NCI-H446 (cell line): ENCODE measurements at places on chromosomes 1 and 21.

DNA sequence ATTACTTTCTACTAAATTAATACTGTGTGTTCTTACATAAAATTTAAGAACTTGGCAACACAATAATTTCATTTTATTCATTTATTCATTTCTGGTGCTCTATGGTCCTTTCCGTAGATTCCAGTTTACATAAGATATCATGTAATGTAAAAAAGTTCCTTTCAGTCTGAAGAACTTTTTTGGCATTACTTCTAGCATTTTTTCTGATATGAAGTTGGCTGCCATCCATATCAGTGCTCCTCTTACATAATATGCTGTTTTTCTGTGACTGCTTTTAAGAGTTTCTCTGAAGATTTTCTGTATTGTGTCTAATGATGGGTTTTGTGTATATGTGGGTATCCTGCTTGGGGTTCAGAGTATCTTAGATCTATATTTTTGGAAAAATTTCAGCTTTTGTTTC, 34.8 kb downstream of the LIN9 start:
- no peak for DNase-seq

- no peak for DNase-seq
These were observed 3.6 kb downstream of the FAM151A start for GRCh38 chr1:54619749-54620148.

DNA sequence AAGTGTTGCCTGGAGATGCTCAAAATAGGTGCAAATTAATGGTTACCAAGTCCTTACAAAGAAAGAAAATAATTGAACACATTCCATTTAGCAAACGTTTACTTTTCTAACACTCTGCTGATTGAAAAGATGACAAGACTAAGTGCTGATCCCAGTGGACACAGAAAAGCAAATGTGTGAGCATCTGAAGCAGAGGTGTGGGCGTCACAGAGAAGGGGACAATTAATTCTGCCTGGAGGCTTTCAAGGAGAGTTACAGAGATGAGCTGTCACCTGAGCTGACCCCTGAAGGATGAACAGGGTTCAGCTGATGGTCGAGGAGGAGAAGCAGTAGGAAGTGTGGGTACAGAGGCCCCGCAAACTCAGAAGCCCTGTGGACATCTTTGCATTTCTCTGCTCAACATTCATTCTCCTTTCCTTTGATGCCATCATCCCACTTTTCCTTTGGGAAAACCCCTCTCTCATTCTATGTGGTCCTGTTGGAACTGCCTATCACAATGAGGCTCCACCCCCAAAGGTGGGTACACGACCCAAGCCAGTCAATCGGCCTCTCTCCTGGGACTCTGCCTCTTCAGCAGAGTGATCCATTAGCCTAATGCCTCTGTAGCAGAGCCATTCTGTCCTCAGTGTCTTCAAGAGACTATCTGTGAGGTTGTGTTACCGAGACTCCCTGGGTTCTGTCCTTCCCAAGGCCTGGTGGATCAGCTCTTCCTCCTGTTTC, 17.2 kb upstream of the PLA2G2E start:
- no peak for DNase-seq

DNA sequence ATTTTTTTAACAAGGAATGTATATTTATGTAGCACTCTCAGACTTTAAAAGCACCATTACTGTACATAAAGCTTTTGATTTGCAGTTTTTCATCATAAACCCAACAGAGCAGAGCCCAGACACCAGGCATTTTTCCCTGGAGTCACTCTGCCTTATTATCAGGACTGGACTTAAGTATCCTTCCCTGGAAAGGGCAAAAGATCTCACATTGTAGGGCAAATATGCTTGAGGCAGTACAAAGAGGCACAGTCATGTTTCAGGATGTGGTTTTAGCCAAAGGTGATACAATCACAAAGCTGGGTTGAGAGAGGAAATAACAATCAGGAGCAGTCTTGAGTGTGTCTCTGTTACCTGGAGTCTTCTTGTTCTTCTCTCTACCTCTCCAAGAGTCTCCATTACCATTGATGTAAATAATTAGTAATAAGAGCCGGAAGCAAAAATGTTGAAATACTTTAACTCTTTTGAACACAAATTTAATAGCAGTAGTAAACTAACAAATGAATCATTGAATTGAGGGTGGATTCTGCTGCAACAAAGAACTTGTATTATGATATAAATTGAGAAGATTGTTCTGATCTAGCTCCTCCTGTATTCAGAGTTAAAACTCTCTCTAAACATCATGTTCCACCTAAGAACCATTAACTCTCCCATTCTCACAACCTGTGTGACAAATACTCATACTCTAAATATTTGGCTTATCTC, 160.5 kb downstream of the LTN1 start:
- DNase-seq: no peak

- no peak for DNase-seq
These were observed 46.6 kb upstream of the LYST start for GRCh38 chr1:235913311-235913710.

DNA sequence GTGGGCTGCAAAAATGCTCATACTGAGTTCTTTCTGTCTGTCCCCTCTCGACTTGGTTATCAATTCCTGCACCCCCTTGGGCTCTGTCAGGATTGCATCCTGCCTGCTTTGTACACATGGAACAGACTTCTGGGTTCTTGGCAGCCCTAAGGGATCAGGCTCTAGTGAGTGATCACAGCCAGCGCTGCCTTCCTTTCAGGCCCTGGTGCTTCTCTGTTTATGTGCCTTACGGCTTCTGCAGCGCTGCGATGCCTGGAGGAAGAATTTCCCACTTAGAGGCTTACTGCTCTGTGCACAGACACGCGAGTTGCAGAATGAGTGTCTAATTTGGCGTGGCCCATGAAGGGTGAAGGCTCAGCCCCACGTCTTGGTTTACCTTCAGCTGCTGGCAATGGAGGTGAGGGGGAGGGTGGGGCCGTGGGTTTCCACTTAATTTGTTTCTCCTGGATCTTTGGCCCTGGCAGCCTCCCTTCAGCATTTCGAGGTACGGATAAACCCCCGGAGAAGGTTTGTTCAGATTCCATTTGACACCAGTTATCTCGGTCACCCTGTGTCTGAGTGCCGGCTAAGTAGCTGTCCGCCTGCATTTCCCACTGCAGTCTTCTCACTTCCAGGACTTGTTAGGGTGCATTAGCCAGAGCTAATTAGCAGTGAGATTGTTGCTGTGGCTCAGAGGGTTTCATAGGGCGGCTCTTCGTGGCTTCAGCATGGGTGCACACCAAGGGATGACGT, 227.3 kb downstream of the DYRK1A start:
- DNase-seq: no peak

DNA sequence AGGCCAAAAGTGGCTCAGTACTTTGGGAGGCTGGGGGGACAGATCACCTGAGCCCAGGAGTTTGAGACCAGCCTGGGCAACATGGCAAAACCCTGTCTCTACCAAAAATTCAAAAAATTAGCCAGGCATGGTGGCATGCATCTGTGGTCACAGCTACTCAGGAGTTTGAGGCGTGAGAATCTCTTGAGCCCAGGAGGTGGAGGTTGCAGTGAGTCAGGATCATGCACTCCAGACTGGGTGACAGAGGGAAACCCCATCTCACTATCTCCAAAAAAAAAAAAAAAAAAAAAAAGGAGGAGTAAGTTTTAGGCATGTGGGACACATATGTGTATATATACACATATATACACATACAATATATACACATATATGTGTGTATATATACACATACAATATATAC, 165.3 kb upstream of the DPYD start:
- no peak for DNase-seq

GRCh38 chr21:43764576-43765495, 11.3 kb downstream of the CSTB start:
- no peak for DNase-seq

DNA sequence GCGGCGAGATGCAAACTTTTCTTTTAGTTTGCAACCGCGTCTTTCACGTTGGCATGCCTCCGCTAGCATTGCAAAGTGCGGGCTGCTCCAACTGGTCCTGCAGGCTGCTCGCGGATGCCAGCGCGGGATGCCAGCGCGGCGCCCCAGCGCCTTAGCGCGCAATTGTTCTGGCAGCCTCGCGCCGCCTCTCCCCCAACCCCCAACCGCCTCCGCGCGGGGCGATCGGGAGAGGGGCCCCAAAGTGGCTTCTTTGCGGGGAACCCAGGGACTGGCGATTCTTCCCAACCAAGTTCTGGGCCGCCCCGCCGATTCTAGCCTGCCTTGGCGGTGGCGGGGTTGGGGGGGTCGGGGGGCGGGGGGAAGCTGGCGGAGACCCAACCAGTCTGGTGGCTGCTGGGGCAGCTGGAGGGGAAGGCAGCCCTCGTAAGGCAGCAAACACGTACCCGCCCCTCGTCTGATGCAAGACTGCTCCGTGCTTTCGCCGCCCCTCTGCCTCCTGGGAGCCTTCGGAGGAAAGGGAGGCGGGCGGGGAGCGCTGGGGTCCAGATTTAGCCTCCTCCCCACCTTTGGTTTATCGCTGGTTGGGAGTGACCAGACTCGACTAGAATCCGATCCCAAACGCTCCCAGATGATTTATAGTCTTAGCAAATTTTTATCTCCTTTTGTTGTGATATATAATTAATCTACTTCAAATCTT, 756 bp downstream of the PHGDH start:
- DNase-seq: peak; percentile 91

GRCh38 chr21:32914424-32915039, 111.2 kb upstream of the OLIG2 start:
- DNase-seq: no peak

GRCh38 chr1:237814319-237814924, 76.3 kb downstream of the ZP4 start:
- DNase-seq: no peak

DNA sequence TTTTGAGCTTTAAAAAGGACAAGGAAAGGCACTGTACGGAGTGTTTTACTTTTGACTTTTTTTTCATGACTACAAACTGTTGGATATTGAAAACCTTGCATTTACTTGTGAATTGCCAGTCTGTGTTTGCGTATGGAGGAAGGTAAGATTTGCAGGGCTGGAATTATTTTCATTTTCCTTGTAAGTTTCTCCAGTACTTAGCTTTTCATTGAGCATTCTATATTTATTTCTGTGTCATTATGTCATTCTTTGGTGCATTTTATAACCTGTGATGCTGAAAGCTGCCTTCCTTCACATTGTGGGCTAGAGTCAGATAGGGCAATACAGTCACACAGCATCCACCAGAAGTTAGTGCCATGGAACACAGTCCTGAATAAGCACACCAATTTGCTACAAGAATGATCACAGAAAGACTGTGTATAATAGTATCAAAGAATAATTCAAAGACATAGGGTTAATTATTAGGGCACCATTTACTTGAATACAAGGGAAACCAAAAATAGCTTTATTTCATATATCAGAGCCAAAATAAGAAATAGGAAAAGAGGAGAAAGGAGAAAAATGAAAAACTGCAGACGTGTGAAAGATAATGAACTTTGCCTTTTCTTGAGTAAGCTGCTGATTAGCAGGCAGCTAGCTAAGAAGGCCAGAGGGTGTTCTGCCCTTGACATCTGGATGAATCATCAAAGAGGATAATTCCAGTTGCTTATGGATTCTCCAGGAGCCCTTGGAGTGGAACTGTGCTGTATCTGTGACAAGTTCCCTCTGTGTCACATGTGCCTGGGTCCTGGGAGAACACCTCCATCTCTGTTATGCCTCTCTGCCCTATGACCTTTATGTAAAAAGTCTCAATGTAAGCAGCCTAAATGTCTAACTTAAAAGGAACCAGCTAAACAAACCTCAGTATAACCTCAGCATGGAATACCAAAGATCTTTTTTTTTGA, 8.0 kb upstream of the FAM20B start:
- DNase-seq: no peak

- no peak for DNase-seq
These were observed 61.9 kb downstream of the PRDM2 start for GRCh38 chr1:13761883-13762282.

- DNase-seq: no peak
These were observed 2.5 kb downstream of the VWA1 start for GRCh38 chr1:1437904-1438376.

DNA sequence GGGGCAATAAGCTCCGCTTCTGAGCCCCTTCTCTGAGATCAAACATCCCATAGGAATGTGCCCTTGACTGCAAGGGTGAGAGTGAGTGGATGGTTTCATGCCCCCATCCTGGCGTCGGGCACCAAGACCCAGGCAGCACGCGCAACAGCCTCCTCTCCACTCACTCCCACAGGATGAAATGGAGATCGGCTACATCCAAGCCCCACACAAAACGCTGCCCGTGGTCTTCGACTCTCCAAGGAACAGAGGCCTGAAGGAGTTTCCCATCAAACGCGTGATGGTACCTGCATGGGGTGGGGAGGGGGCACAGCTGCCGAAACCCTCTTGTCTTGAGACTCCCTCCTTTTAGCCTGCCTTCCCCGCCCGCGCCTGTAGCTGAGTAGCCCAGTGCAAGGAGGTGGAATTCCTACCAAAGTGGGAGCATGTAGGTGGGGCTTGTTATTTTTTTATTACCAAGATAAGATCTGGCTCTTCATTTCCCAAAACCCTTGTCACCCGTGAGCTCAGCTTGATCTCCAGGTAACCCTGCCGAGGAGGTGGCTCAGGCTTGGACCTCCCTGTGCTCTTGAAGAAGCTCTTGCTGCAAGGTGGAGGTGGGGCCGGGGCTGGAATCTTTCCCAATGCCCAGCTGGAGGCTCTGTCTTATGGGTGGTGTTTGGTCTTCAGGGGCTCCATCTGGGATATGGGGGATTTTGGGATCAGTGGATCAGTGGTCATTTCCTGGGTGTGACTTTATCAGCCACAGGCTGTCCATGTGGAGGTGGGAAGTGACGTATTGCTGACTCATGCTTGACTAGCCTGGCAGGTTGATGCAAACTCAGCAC, 24.0 kb upstream of the PADI6 start:
- DNase-seq: no peak

DNA sequence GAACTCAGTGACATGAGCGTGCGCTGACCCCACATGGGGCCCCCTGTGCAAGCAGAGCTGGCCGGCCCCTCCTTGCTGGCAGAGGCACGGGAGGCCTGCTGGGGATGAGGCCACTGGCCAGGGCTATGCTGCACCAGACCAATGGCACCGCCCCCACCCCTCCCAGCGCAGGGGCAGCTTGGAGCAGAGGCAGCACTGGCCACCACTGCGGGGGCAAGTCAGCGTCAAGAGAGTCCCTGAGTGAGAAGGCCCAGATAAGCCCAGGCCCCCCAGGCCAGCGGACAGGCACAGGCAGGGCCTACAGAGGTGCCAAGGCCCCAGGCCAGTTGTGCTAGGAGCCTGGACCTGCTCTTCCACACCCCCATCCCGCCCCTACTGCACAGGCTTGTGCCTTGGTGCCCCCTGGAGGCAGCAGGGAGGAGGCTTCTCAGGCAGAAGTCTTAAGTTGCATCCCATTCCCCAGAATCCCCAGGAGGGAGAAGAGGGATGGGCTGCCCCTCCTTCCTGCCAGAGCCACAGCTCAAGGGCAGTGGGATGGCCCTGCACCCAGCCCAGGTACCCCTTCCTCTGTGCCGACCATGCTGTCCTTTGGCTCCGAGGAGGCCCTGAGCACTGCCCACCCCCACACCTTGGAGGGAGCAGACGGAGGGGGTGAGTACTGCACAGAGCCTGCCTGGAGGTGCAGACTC, 35.8 kb downstream of the EPHX1 start:
- peak; percentile 76 for DNase-seq

DNA sequence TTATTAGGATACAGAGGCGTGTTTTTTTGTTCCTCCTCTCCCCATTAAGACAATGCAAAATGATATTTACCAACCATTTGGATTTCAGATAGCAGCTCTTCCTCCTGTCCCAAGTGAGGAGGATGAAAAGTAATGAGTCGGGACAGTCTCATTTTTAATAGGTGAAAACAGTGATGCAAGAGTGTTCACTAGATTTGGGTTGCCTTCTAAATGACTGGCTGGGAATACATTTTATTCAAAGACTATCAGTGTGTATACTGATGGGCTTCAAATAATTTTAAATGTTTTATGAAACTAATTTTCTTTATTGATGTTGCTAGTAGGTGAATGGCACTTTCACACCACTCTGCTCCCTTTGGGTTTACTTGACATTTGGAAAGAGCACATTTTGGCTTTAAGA, 2.1 kb downstream of the RCOR3 start:
- no peak for DNase-seq
